Substantia nigra (tissue), 51 donors: ENCODE measurements at places on chromosomes 6 and 20.

DNA sequence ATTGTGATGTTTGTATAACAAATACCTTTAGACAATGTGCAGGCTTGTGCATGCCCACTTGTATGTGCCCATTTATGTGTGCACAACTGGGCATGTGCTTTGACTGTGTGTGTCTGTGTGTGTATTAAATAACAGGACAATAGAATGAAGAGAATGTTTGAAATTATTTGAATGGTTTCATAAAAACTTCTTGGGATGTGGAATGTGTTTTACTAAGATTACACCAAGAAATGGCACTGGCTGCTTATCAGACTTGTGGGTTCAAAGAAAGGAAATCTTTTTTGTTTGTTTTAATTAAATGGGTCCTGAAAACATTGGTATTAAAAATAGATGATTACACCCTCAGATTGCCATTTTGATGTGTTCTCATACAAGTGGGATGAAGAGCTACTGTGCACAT is 191.6 kb upstream of the CCN2 start:
- DNase-seq: no peak

DNA sequence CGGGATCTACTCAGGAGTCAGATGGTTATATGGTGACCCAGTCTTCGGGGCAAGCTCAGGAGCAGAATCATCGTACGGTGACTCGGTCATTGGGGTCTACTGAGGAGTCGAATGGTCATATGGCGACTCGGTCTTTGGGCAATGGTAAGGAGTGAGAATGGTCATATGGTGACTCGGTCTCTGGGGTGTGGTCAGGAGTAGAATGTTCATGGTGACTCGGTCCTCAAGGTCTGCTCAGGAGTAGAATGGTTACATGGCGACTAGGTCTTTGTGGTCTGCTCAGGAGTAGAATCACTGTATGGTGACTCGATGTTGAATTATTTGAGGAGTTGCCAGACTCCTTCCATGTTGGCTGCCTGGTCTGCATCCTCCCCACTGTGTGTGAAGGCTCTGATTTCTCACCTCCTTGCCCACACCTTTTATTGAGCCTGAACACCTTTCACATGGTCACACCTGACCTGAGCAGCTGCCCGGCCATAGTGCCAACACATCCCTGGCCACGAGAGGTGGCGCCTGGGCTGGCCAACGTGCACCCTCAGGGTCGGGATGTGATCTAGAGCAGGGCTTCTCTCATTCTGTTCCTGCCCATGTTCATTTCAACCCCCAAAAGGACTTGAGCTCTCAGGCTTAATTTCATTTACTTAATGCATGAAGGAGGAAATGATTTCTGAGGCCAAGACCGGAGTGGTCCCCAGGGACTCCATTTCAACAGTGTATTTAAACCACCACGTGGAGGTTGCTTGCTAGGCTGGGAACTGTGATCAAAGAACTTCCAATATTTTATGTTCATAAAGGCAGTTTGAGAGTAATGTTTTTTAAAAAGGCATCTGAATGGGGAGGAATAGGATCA is 119.5 kb downstream of the PHACTR3 start:
- no peak for DNase-seq

DNA sequence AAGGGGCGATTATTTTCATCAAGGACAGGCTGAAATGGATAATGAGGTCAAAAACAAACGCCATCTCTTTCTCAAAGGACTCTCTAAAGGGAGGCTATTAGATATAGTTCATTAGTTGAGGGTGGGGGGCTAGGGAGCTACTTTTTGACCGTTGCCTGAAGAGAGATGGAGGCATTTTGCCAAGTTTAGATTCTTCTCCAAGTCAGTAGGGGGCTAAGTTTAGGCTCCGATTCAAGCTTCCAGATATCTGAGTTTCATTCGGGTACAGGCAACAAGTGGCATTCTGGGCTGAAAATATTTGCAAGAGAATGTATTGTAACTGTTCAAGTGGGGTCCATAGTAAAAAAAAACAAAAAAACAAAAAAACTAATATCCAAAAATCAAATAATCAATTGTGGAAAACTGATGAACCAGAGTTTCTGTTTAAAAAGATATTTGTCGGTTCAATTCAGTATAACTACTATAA is 43.4 kb upstream of the PIM1 start:
- DNase-seq: no peak

DNA sequence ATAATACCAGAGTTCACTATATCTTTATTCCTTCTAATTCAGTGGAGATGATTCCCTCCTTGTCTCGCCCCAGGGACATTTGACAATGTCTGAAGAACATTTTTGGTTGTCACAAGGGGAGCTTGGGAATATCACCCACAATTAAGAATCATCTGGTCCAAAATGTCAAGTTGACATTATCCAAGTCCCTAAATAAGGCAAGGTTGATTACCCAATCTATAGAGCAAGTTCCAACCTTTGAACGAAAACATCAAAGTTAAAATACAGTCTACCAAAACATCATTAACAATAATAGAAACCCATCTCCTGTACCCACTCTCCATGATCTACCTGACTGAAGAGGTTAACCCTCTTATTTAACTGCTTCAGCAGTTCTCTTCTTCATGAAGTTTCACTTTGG is 15.6 kb downstream of the DEK start:
- no peak for DNase-seq

DNA sequence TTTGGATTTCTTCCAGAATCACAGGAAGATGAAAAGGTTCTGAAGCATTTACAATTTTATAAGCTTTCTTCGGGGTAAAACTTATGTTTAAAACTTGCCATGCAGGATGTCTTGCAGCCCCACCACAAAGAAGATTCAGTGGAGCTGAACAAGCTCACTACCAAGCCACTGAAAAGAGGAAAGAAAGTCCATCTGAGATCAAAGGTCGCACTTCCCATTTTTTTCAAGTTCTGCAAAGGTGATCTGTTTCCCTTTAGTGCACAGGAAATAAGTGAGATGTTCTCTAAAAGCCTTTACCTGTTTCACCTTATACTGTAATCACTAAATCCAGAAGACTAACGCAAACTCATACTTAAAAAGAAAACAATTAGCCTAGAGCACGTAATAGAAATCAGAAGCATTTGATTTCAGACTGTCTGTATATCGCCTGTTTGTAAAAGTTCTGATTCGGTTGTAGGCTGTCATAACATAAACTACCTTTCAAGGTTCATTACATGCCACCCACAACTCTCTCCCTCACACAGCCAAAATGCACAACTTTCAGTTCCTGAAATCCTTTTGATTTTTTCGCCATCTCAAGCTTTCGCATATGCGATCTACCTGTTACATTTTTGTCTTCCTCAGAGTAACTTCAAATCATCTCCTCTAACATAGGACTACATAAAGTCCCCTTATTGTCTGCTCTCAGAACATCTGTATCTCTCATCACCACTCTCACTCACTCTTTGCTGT is 1.8 kb downstream of the ECHDC1 start:
- no peak for DNase-seq

DNA sequence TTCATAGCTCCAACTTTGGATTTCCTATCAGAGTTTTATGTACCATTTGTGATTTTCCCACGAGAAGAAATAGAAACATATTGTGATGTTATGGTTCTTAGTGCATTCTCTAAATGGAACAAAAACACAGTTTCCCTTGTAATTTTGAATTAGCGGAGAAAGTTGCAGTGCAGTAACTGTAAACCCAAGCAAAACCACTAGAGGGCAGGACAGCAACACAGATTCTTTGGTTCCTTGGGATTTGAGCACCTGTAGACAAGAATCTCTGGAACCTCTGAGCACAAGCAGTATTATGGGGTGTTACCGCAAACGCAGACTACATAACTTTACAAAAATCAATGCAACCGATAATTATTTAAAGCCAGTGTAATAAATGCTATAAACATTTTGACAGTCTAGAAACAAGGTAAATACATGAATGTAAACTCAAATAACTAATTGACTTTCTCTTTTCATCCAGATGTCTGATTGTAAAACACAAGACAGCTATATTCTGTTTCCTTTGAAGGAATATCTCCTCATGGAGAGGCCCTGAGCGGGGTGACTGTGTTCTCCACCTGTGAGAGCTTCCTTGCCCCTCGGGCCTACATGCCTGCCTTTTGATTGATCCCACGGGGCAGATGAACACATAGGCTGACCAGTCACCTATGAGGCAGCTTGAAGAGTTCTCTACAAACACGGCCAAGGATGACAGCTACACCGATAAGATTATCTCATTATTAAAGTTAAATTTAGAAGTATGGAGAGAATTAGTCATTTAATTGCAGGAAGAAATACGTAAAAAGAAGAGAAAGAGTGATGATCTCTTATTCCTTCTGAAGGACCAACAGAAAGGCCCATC is 67.5 kb upstream of the COL21A1 start:
- no peak for DNase-seq

- no peak for DNase-seq
These were observed 81.0 kb upstream of the JAG1 start for GRCh38 chr20:10754824-10755223.

- no peak for DNase-seq
These were observed 53.3 kb downstream of the POU3F2 start for GRCh38 chr6:98887650-98888049.
